ENCODE measurements at places on chromosomes 12 and 14. TPM values are rescaled to one million over a fixed set of nuclear protein-coding genes. Genes with fewer than 3 reads are reported as not detected.
A peak's percentile ranks its signal among the peaks of the same experiment; 100 is the strongest.

Gene RHOJ
- total RNA-seq: 0.77 TPM

Gene LRRC10
- 0.11 TPM for total RNA-seq

Gene SLC24A4
- 0.36 TPM for total RNA-seq

GRCh38 chr12:14367040-14367661, 1.7 kb downstream of the ATF7IP start:
- ATAC-seq: no peak

DNA sequence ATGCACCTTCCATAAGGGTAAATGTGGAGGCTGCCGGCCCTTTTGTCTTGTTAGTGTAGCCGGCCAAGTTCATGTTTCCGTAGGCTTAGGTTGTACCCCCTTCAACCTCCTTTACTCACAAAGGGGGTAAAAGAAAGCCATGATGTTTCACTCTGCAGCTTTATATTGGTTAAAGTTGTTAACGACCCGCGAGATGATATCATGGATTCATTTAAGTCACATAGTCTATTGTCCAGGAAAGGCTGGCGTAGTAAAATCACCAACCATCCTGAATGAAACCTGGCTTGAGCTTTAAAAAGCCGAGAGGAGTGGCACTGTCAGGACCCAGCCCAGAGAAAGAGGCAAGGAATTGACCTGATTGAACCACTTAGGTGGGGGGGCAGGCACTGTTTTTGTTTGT, 1.3 kb downstream of the UNG start:
- ATAC-seq: peak; percentile 1

Gene ZC2HC1C
- total RNA-seq: 3.5 TPM

DNA sequence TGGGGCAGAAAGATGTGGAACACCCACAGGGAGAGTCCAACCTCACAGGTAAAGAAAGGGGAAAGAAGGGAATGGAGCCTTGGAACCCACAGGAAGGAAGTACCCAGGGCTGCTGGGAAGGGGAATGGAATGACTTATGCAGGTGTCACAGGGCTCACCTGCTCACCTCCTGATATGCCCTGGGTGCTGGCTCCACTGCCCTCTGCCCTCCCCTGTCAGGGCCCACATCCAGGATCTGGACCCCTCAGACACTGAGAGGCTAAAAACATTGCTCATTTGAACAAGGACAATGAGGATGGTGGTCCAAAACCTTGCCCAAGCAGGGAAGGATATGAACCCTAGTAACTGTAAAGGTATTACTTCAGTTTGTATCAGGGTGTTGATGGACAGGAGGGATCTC, 19.3 kb downstream of the ZBTB39 start:
- ATAC-seq: no peak

DNA sequence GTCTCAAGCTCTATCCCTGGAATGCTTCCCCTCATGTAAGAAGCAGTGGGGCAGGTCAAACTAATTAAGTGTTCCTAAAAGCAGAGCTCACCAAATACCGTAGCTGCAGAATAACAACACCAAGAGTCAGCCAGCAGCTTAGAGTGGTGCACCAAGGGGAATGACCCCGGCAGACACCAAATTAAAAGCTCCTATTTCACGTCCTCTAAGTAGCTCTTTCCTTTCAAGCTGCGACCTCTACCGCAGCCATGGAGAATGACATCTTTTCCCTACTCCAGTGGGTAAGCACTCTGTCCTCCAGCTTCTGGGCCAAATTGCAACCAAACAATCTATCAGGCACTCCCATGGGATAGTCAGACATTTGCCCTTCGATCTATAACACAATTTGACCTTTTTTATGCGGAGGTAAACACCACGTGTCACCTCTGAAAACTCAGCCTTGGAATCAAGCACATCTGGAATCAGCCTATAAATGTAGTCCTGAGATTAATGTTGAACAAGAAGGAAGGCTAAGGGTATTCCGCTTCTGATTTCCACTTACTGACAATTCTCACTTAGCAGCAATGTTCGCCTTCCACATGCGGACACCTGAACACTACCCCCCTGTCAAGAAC, 67.6 kb upstream of the CDKN3 start:
- ATAC-seq: peak; percentile 95

GRCh38 chr14:103001651-103002396, 55.5 kb downstream of the CDC42BPB start:
- no peak for ATAC-seq

Gene ATXN2
- 30.0 TPM for total RNA-seq

GRCh38 chr12:120708651-120709050, 1.6 kb upstream of the UNC119B start:
- peak; percentile 43 for ATAC-seq

- no peak for ATAC-seq
These were observed 12.2 kb upstream of the OR5AU1 start for GRCh38 chr14:21168055-21168454.

Gene TMEM179
- 15.5 TPM for total RNA-seq

DNA sequence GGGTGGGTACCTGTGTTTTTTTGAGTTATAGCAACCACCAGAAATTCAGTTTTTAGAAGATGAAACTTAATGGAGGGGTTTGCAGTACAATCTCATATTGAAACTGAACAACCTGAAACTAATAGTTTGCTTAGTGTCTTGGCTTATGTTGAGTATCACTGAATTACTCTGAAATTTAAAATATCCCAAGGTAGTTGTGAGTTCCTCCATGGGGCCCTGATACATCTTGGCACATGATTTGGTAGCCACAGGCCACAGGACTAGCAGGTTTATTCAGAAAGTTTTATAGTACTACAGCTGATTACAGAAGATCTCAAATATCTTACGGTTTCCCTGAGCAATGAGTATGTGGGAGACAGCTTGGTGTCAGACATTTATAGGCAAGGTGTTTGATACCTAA, 10.4 kb downstream of the PTGES3 start:
- no peak for ATAC-seq

GRCh38 chr12:41521872-41522379, 333.8 kb downstream of the PDZRN4 start:
- peak; percentile 85 for ATAC-seq

Gene SIX6
- total RNA-seq: not detected

DNA sequence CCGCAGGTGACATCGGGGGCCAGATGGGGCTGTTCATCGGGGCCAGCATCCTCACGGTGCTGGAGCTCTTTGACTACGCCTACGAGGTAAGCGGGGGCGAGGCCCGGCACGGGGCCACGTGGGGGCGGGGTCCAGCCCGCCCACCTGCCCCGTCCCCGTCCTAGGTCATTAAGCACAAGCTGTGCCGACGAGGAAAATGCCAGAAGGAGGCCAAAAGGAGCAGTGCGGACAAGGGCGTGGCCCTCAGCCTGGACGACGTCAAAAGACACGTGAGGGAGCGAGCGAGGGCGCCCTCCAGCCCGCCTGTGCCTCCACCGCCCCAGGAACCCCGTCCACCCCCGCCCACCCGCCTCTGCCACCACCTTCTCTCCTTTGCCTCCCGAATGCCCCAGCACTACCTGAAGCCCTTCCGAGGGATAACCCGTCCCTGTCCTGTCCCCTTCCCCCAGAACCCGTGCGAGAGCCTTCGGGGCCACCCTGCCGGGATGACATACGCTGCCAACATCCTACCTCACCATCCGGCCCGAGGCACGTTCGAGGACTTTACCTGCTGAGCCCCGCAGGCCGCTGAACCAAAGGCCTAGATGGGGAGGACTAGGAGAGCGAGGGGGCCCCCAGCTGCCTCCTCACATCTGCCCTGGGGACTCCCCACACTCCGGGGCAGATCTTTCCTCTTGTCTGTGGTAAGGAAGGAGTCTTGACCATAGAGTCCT, 3.9 kb upstream of the SMARCD1 start:
- no peak for ATAC-seq

- no peak for ATAC-seq
These were observed 19.2 kb upstream of the PAPOLA start for GRCh38 chr14:96482986-96483385.

Gene SLC4A8
- total RNA-seq: 5.6 TPM

- no peak for ATAC-seq
These were observed 108.7 kb downstream of the TTC8 start for GRCh38 chr14:88933191-88933590.

Gene AHNAK2
- total RNA-seq: 1.5 TPM

DNA sequence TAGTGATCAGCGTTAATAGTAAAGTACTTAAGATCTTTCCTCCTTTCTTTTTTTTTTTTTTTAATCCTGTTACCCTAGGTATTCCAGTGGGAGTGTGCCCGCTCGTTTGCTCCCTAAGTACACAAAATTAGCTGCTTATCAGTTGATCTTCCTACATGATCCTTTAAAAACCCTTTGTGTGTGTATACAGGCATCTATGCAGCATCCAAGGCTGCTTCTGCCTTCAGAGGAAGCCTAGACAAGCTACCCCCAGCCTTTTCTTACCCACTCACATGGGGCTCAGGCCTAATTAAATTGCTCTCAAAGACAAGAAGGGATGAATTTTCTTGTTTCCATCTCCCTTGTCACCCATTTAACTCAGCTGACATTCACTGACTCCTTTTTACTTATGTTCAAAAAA, 343.4 kb upstream of the LMO3 start:
- peak; percentile 33 for ATAC-seq

DNA sequence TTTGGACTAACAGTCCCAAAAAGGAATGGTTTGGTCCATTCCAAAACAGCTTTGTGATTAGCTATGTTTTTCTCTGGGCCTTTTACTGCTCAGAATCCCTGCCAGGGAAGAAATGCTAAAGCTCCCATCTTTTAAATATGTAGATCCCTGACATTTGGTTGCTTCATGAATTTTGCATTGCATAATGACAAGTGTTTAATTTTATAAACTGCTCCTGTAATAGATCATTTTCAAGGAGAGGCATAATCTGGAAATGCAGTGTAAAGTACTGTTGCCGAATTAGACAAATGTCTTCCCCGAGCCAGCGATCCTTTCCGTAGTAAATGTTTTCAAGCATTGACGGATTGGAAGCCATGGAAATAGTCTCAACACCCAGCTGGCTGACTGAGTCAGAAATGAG, 291.3 kb upstream of the PRKD1 start:
- ATAC-seq: peak; percentile 73

GRCh38 chr14:103597623-103598377, 31.2 kb upstream of the KLC1 start:
- peak; percentile 81 for ATAC-seq

GRCh38 chr12:65368055-65368454, 89.6 kb downstream of the MSRB3 start:
- no peak for ATAC-seq

Gene KRT77
- total RNA-seq: not detected

DNA sequence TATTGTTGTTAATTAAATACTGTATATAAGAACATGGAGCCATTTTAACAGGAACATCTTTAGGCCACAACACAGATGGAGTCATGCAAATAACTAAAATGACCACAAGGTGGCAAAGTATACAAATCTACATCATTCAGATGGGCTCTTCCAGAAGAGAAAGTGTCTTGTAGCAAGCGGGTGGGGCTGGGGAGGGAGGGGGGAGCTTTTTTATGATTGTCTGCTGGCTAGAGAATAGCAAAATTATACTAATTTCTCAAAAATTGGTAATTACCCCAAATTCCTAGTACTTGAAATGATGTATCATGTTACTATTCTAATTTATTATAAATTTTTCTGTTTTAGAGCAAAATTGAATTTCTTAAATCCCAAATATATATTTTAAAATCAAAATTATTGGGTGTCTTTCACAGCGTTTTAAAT, 378.7 kb downstream of the PRKD1 start:
- peak; percentile 52 for ATAC-seq

- no peak for ATAC-seq
These were observed 269.8 kb downstream of the ATP23 start for GRCh38 chr12:58211211-58211610.

- ATAC-seq: peak; percentile 100
These were observed 81.6 kb upstream of the MED13L start for GRCh38 chr12:116358893-116359761.

Gene KERA
- not detected for total RNA-seq

- ATAC-seq: no peak
These were observed 95.6 kb downstream of the CPNE8 start for GRCh38 chr12:38809832-38810231.

DNA sequence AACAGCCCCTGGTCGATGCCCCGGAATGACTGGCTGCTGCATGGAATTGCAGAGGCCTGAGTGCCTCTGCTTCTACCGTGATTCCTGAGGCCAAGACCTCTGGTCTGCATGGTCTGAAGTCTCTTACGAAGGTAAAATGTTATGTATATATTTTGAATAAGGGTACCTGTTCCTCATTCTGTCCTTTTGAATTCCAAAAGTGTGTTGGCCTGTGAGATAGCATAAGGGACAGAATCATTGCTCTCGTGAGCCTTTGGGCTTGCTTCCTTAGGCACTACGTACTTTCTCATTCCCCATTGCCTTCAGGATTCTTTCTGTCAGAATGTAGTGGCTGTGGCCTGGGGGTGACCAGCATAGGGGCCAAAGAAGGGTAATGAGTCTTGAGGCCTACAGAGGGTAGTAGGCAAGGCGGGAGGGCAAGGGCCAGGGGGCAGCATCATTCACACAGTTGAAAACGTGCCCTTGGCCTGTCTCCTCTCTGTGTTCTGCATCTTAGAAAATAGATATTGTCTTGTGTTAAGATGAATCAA, 19.5 kb downstream of the TRAF3 start:
- no peak for ATAC-seq

Data from motor neuron (in vitro differentiated cells).